Testis (tissue), 5 donors: ENCODE measurements at places on chromosomes 2 and 18. TPM values are rescaled to one million over a fixed set of nuclear protein-coding genes. Genes with fewer than 3 reads are reported as not detected.

- no peak overlapping the region for H3K27ac ChIP-seq
- no peaks in the 10 kb centered on the region for H3K36me3 ChIP-seq
- no peak overlapping the region for H3K4me3 ChIP-seq
Observed at GRCh38 chr2:120219766-120220165, 3.4 kb downstream of the TMEM185B start.

GRCh38 chr2:159089543-159089942, 121.1 kb downstream of the TANC1 start:
- no peaks in the 10 kb centered on the region for H3K36me3 ChIP-seq
- no peak overlapping the region for H3K4me3 ChIP-seq
- peaks cover 34% of the 10 kb centered on the region for H3K4me1 ChIP-seq
- H3K27ac ChIP-seq, result peak overlapping the region; percentile 39
- H3K27me3 ChIP-seq, result no peaks in the 10 kb centered on the region

Gene ADRA2B
- 2.4 TPM for total RNA-seq

GRCh38 chr2:9771481-9772017, 71.7 kb upstream of the TAF1B start:
- H3K27me3 ChIP-seq, result no peaks in the 10 kb centered on the region
- H3K4me1 ChIP-seq, result peaks cover 30% of the 10 kb centered on the region
- H3K4me3 ChIP-seq, result no peak overlapping the region
- no peaks in the 10 kb centered on the region for H3K36me3 ChIP-seq
- DNase-seq, result peak; percentile 80

DNA sequence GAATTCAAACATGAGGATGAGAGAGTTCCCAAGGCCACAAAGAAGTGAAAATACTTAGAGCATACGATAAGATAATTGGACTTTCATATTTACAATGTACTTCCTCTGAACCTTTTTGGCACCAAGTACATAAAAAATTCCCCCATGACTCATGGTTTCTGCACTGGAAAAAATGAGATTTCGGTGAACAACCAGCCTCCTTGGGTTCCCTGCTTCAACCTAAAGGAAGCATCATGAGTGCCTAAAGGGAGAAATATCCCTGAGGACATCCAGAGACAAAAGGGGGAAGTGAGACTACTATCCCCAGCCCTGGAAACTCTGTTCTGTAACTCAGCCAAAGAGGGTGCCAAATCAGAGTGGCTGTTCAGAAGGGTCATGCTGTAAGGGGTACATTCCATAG, 562.7 kb upstream of the SLC39A10 start:
- no peak for DNase-seq
- H3K27ac ChIP-seq, result no peak overlapping the region
- no peaks in the 10 kb centered on the region for H3K36me3 ChIP-seq
- H3K4me1 ChIP-seq, result no peaks in the 10 kb centered on the region

DNA sequence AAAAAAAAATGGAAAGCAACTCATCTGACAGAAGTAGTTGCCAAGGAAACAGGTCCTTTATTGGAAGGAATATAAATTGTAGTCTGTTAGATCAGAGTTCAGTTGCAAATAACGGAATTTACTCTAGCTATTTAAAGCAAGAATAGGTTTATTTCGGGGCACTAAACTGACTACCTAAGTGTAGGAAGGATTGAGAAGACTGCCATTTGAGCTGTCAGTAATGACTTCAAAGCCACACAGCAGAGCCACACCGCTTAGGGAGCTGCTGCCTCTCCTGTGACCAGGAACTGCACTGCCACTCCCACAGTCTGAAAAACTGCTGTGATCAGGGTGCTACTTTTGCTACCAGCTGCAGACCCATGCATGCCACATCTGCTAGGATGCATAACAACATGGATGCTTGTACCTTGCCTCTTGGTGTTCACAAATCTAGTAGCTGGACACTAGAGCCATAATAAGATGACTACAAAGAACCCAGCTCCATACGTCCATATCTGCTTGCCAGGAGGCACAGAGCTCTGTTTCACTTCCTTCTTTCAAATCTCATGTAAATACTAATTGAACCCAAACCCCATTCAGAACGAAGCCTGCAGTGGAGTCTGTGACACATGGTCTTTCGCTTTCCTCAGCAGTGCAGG, 2.2 kb downstream of the DSG2 start:
- H3K4me3 ChIP-seq, result no peak overlapping the region
- DNase-seq, result no peak
- H3K27ac ChIP-seq, result no peak overlapping the region
- H3K4me1 ChIP-seq, result no peaks in the 10 kb centered on the region
- H3K36me3 ChIP-seq, result no peaks in the 10 kb centered on the region
- H3K27me3 ChIP-seq, result no peaks in the 10 kb centered on the region

Gene EMILIN2
- 34.1 TPM for total RNA-seq

Gene LRRC30
- not detected for total RNA-seq
